ENCODE measurements at places on chromosomes 2 and 18.

GRCh38 chr18:41928581-41928980 is 26.5 kb upstream of the PIK3C3 start:
- DNase-seq = no peak

GRCh38 chr2:197786010-197786877 is 1.1 kb upstream of the BOLL start:
- no peak for DNase-seq

GRCh38 chr2:54924121-54924520 is 126.1 kb downstream of the RTN4 start:
- no peak for DNase-seq

- no peak for DNase-seq
Measured at GRCh38 chr18:25066516-25066915, 285.4 kb downstream of the ZNF521 start.

DNA sequence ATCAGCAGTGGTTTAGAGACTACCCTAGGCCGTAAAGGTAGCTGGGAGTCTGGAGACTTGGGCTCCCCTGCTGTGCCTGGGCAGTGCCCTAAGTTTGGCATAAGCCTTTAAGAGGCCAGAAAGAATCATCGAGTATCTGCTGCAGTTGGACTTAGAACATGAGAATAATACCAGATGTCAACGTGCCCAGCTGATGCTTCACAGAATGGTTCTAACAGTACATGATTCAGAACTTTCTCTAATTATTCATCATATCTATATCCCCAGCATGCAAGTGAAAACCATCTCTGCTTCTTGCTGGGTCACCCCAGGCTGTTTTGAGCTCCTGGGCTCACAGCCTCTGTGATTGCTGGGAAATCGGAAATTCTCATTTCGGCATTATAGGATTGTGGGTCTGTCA is 118.1 kb downstream of the NCK2 start:
- no peak for DNase-seq

- no peak for DNase-seq
Measured at GRCh38 chr2:124975648-124976047, 950.6 kb downstream of the CNTNAP5 start.

DNA sequence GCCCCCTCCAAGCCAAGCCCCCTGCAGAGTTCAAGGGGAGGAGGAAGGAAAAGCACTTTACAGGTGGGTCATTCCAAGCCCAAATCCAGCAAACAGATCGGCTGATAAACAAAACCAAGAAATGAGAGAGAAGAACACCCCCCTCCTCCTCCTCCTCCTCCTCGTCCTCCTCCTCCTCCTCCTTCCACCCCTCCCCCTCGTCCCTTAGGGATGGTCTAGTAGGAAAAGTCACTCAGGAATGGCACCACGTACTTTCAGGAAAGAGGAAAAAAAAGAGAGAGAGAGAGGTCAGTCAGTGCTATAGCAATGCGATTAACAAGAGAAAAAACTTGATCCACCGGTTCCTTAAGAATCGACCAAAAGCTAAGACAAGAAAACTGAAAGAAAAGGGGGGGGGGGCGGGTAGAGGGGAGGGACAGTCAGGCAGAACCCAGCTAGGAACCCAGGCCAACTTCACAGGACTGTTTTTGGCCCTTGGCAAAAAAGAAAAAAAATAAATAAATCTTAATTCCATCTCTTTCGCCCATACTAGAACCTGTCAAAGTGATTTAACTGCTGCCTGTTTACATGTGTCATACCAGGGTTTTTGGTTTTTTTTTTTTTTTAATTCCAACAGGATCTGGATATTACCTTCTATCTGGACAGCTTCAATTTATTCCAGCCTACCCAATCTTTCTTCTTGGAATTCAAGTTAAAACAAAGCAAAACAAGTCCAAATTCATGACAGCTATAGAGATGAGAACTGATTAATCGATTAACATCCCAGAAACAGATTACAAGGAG is 906 bp downstream of the IKZF2 start:
- peak; percentile 17 for DNase-seq

GRCh38 chr18:75135158-75135725 is 73.7 kb downstream of the PTGR3 start:
- no peak for DNase-seq

DNA sequence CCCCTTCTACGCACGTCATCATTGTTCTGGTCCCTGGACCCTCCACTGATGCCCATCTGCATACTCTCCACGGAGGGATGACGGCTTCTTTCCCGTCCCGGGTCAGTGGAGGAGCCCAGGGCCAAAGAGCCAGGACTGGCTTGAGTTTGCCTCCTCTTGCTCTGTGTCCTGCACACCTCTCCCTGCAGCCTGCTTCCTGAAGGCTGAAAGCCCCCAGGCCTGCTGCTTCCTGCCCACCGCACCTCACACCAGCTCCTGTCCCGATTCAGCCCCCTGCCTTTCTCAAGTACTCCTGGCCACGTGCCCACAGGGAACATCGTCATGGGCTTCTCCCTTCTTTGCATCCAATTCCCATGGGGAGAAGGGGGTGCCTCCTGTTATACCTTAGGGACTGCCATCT is 7.1 kb downstream of the ADCY3 start:
- DNase-seq = no peak

All from NB4 (cell line).